ENCODE measurements at places on chromosomes 7 and 10. TPM values are rescaled to one million over a fixed set of nuclear protein-coding genes. Genes with fewer than 3 reads are reported as not detected.

- no peaks in the 10 kb centered on the region for H3K36me3 ChIP-seq
- no peak for DNase-seq
- no peaks in the 10 kb centered on the region for H3K27me3 ChIP-seq
- no peak overlapping the region for H3K4me3 ChIP-seq
- no peak overlapping the region for H3K27ac ChIP-seq
Observed at GRCh38 chr7:48285373-48285772, 114.1 kb downstream of the ABCA13 start.

DNA sequence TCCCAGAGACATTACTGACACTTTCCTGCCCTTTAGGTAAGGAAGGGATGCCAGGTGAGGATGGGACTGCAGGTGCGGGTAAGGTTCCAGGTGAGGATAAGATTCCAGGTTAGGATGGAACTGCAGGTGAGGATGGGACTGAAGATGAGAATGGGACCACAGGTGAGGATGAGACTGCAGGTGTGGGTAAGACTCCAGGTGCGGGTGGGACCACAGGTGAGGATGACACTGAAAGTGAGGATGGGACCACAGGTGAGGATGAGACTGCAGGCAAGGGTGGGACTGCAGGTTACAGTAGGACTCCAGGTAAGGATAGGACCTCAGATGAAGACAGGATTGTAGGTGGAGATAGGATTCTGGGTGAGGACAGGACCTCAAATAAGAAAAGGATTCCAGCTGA lies 322.3 kb downstream of the WDR37 start:
- H3K27me3 ChIP-seq: peaks cover 5% of the 10 kb centered on the region
- no peaks in the 10 kb centered on the region for H3K36me3 ChIP-seq
- H3K4me3 ChIP-seq: no peak overlapping the region
- H3K4me1 ChIP-seq: peaks cover 5% of the 10 kb centered on the region
- no peak overlapping the region for H3K27ac ChIP-seq

DNA sequence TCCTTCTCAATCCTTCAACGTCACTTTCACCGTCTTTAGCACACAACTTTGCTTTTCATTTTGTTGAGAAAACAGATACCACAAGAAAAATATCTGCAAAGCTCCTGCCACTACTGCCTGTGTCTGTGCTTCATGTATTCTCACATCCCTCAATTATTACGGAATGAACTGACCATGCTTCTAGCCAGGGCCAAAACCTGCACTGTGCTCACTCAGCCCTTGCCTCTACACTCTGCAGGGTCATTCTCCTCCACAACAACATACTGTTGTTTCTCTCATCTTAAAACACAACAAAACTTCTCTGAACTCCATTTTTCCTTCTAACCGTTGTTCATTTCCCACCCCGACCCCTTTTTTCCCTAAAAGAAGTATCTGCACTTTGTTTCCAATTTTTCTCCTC lies 29.5 kb downstream of the BMPR1A start:
- no peak for DNase-seq
- no peak overlapping the region for H3K27ac ChIP-seq
- no peaks in the 10 kb centered on the region for H3K36me3 ChIP-seq
- H3K27me3 ChIP-seq: no peaks in the 10 kb centered on the region
- H3K4me1 ChIP-seq: peaks cover 14% of the 10 kb centered on the region
- H3K4me3 ChIP-seq: no peak overlapping the region

- H3K27me3 ChIP-seq: no peaks in the 10 kb centered on the region
- H3K27ac ChIP-seq: peak overlapping the region; percentile 50
- no peak overlapping the region for H3K4me3 ChIP-seq
Observed at GRCh38 chr10:106957823-106958588, 206.5 kb downstream of the SORCS1 start.

- H3K4me3 ChIP-seq: no peak overlapping the region
- H3K4me1 ChIP-seq: peaks cover 5% of the 10 kb centered on the region
- H3K27ac ChIP-seq: peak overlapping the region; percentile 51
- no peaks in the 10 kb centered on the region for H3K36me3 ChIP-seq
- H3K27me3 ChIP-seq: no peaks in the 10 kb centered on the region
- DNase-seq: no peak
Observed at GRCh38 chr10:11147722-11148121, 130.1 kb downstream of the CELF2 start.

DNA sequence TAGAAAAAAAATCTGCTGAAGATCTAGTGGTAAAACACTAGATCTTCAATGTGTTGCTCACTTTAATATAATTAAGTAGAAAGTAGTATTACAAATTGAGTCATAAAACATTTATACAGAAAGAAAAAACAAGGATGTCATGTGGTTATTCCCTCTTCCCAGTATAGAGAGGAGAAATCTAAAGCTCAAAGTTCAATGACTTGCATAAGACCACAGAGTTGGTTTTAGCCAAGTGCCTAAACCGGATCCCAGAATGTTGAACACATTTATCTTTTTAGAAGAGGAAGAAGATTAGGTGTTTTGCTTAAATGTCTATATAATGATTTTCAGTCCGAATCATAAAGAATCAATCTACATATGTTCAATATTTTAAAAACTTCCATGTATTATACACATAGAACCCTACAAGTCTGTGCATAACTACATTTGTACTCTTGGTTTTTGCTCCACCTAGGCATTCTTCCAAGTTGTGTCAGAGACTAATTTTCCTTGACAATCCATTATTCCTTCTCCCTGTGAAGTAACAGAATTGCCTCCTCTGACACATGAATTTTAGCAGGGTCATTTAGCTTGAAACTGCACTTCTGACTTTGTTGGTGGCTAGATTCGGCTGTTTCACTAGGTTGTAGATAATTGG lies 389.2 kb downstream of the MAGI2 start:
- H3K4me3 ChIP-seq: no peak overlapping the region
- H3K27me3 ChIP-seq: no peaks in the 10 kb centered on the region
- H3K4me1 ChIP-seq: no peaks in the 10 kb centered on the region
- DNase-seq: no peak
- H3K36me3 ChIP-seq: no peaks in the 10 kb centered on the region

- no peak overlapping the region for H3K27ac ChIP-seq
- H3K27me3 ChIP-seq: no peaks in the 10 kb centered on the region
- DNase-seq: no peak
- no peaks in the 10 kb centered on the region for H3K36me3 ChIP-seq
- H3K4me1 ChIP-seq: no peaks in the 10 kb centered on the region
- H3K4me3 ChIP-seq: no peak overlapping the region
Observed at GRCh38 chr7:84497873-84498272, 303.3 kb upstream of the SEMA3A start.

DNA sequence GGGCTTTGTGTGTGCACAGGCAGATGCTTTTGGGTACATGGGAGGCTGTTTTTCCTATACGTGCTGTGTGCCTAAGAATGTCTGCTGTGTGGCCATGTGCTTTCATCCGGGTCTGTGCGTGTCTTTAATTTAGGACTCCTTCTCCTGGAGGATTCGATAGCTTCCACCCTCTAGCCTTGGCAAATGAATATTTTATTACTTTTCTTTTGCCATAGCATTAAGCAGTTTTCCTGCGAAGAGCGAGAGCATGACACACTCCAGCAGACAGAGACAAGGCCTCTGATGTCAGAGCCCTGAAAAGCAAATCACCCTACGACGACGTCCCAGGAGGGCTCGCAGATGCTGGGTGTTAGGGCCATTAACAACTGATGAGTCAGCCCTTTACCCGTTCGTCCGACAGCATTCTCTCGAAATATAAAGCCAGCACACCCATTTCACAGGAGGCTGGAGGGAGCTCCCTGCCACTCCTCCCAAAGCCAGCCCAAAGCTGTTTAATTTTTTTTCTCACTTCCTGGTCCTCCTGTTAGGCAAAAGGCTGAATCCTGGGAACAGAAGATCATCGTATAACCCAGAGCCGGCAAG lies 311.3 kb upstream of the ZMIZ1 start:
- H3K27ac ChIP-seq: peak overlapping the region; percentile 34
- DNase-seq: no peak
- no peak overlapping the region for H3K4me3 ChIP-seq
- no peaks in the 10 kb centered on the region for H3K4me1 ChIP-seq
- no peaks in the 10 kb centered on the region for H3K27me3 ChIP-seq
- H3K36me3 ChIP-seq: no peaks in the 10 kb centered on the region

GRCh38 chr10:111872591-111872990 lies 311.0 kb downstream of the GPAM start:
- no peak overlapping the region for H3K4me3 ChIP-seq
- H3K4me1 ChIP-seq: no peaks in the 10 kb centered on the region
- no peak overlapping the region for H3K27ac ChIP-seq
- no peaks in the 10 kb centered on the region for H3K36me3 ChIP-seq

- no peaks in the 10 kb centered on the region for H3K27me3 ChIP-seq
- no peak overlapping the region for H3K4me3 ChIP-seq
- H3K4me1 ChIP-seq: no peaks in the 10 kb centered on the region
- no peak for DNase-seq
- no peaks in the 10 kb centered on the region for H3K36me3 ChIP-seq
Observed at GRCh38 chr7:17682586-17682985, 257.7 kb downstream of the SNX13 start.

- no peaks in the 10 kb centered on the region for H3K27me3 ChIP-seq
- H3K4me1 ChIP-seq: no peaks in the 10 kb centered on the region
- H3K36me3 ChIP-seq: peaks cover 22% of the 10 kb centered on the region
- H3K27ac ChIP-seq: no peak overlapping the region
- no peak for DNase-seq
- H3K4me3 ChIP-seq: no peak overlapping the region
Observed at GRCh38 chr7:265192-265997, 24.6 kb upstream of the FOXL3 start.

Gene ST8SIA6
- 2.8 TPM for total RNA-seq
